ENCODE measurements at places on chromosomes 16 and 17. TPM values are rescaled to one million over a fixed set of nuclear protein-coding genes. Genes with fewer than 3 reads are reported as not detected.
A peak's percentile ranks its signal among the peaks of the same experiment; 100 is the strongest.

GRCh38 chr17:10739386-10739785 is 9.6 kb upstream of the TMEM220 start:
- DNase-seq: no peak

- no peak for DNase-seq
Observed at GRCh38 chr17:10072556-10073425, 125.6 kb downstream of the GAS7 start.

DNA sequence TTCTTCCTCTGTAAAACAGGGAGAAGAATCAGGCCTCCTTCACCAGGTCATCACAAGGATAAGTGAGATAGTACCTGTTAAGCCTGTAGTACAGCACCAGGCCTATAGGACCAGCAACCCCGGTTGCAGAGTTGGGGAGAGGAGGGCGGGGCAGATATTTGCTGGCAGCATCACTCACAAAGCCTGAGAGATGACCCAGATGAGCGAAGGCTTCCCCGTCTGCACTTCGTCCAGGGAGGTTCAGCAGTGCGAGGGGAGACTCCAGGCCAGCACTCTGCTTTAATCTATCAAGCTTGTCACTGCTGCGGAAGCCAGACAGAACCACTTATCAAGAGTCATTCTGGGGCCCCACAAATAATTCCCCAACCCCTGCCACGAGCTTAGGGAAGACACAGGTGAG is 15.8 kb upstream of the RBBP6 start:
- DNase-seq: no peak

DNA sequence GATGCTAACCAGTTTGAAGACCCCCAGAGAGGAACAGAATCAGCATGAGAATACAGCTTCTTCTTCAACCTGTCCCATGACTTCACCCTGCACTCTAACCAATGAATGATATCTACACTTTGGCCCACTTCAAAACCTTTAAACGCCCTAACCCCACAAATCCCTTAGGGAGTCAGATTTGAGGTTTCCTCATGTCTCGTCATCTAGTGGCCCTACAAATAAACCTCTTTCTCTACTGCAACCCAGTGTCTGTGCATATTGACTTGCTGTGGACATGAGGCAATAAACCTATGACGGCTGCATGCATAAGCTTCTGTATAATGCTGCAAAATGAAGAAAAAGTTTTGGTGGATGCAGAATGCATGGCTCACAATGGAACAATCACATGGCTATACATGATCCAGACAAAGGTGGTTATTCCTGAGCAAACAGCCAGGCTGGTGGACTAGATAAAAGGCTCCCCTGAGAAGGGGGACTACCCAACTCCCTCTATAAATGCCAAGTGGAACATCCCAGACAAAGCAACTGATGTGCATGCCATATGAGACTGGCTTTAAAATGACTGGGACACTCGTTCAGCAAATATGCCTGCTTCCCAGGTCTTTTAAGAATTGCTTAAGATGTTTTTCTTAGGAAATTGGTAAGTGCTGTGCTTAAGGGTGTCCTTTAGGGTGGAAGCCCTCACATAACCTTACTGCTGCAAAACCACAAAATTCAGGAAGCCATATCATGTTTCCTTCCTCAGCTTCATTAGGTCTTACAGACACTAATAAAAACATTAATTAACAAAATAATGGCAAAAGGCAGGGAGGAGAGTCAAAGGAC is 12.2 kb downstream of the N4BP1 start:
- DNase-seq: no peak

DNA sequence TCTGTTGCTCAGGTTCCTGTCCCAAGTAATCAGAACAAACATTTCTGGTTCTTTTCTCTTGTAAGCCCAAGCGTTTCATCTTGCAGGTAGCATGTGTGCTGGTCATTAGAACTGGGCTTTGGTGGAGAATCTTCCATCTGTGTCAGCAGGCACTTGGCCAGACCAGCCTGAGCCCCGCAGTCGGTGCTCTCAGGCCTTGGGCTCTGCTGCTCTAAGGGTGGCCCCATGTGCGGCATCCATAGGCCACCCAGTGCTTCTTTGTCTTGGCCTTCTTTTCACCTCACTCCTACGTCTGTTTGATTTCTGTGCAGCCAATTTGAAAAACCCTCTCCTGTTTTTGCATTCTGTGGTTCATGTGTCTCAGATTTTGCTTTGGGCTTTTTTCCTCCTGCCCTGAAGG is 51.6 kb downstream of the PLD6 start:
- no peak for DNase-seq

DNA sequence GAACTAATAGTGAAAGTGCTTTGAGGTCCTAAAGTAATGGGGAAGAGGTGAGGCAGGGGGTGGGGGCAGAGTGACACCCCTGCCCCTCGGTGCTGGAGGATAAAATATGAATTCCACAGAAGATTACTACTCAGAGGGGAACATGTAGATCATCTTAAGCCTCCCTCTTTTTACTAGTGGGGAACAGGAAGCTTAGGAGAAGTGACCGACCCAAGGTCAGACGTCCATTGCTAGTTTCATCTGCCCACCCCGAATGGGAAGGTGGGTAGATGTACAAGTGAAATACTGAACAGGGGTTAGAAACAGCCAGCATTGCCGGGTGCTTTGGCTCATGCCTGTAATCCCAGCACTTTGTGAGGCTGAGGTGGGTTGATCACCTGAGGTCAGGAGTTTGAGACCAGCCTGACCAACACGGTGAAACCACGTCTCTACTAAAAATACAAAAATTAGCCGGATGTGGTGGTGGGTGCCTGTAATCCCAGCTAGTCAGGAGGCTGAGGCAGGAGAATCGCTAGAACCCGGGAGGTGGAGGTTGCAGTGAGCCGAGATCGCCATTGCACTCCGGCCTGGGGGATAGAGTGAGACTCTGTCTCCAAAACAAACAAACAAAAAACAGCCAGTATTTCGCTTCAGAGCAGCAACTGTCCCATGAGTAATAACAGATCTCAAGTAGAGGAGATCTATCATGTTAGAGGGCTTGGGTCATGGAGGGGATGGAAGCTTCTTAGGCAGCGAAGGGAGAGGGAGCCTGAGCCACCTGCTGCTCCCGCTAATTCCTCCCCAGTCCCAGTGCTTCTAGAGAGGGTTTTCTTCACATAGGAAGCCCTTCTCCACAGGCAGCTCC is 1.2 kb upstream of the NR1D1 start:
- DNase-seq: no peak

DNA sequence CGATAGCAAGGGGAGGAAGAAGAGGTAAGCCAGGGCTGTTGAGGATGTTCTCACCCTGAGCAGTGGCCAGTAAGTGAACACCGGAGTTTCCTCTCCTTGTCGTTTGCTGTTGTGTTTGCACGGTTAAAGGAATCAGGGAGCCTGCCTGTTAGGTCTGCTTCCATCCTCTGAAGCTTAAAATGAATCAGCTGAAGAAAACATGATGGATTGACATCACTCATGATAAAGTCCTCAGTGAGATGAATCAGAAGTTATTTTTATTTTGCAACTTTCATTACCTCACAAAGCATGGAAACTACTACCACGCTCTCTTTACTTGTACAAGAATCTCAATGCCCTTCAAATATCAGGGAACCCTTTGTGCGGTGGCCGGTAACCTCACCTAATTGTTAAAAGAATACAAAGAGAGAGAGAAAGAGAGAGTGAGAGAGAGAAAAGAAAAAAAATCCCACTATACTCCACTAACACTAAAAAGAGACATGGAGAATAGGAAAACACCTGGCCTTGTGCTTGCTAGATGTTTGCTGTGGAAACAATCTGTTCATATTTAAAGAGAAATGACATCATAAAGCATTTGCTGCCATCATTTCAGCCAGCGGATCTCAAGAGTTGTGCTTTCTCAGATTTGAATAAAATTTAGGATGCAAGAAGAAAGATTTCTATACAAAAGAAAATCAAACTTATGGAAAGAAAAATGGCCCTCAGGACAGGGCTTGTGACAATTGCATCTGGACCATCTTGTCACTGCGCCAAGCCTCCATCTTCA is 441.6 kb upstream of the SALL1 start:
- no peak for DNase-seq

- no peak for DNase-seq
Observed at GRCh38 chr17:20189302-20189701, 180.1 kb downstream of the SPECC1 start.

GRCh38 chr16:51763072-51763661 is 612.1 kb upstream of the SALL1 start:
- DNase-seq: peak; percentile 80

- DNase-seq: peak; percentile 43
Observed at GRCh38 chr17:59521465-59522126, 43.8 kb upstream of the DHX40 start.

- no peak for DNase-seq
Observed at GRCh38 chr17:79729761-79730160, 982 bp upstream of the ENPP7 start.

- DNase-seq: no peak
Observed at GRCh38 chr17:68695659-68696058, 94.5 kb upstream of the FAM20A start.

DNA sequence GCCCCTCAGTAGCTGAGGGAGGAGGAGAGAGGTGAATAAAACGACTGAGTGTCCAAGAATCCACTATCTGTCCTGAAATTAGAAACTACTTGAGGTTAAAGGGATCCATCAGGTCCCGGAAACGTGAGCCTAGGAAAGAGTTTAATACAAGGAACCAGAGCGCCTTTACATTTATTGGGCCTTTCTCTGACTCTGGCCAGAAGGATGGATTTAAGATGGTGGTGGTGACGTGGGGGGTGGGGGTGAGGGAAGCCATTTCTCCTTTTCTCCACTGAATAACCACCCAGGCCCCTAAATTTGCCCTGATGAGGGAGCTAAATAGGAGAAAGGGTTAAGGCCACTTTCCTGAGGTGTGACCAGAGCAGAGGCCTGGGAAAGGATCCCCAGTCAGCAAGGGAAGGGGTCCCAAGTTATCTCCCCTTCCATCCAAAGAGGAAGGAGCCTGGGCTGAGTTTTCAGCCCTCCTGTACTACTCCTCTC is 1.0 kb upstream of the HOXB9 start:
- no peak for DNase-seq

DNA sequence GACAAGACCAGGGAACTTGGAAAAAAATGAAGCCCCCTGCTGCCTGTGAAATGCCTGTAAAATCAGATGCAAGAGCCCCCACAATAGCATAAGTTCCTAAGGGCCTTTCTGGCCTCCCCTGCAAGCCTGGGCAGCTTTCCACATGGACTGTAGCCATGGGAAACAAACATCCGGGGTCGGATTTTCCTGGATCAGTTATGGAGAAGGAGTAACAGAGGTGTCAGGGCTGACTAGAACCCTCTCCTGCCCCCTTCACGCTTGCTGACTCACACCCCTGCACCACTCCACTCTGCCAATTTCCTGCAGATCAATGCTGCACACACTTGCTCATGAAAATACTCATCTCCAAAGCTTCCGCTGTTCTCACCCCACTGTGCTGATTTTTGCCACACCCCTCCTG is 258.6 kb downstream of the CBLN1 start:
- DNase-seq: no peak

DNA sequence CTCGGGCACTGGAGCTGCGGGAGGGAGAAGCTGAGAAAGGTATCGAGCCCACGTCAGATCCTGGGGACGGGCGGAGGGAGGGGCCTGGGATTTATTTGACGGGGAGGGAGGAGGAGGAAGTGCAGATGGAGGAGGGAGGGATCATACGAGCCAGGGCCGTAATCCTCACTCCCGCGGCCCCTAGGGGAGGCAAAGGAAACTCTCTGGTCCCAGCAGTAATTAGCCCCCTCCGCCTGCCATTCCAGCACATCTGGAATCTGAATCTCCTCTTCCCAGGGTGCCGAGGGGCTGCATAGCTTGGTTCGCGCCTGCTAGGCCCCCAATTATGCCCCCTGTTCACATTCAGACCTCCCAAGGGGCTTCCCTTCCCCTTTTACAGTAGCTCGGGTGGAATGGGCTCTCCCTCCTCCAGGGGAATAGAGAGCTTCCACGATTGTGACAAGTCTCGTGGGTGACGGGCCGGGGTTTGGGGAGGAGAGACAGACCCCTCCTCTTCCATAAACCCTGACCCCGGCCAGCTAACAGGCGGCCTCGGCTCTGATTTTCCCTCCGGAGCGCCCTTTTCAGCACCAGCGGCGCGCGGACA is at the start of gene SEZ6L2:
TSS of gene SEZ6L2 (minus strand) at position 35 of the 586 bp plus-strand sequence. CDS start 531 bp downstream, outside the sequence.
- DNase-seq: peak; percentile 72

GRCh38 chr17:807523-808294 is 25.6 kb downstream of the MRM3 start:
- no peak for DNase-seq

- no peak for DNase-seq
Observed at GRCh38 chr17:64051153-64051552, 30.7 kb upstream of the ICAM2 start.

DNA sequence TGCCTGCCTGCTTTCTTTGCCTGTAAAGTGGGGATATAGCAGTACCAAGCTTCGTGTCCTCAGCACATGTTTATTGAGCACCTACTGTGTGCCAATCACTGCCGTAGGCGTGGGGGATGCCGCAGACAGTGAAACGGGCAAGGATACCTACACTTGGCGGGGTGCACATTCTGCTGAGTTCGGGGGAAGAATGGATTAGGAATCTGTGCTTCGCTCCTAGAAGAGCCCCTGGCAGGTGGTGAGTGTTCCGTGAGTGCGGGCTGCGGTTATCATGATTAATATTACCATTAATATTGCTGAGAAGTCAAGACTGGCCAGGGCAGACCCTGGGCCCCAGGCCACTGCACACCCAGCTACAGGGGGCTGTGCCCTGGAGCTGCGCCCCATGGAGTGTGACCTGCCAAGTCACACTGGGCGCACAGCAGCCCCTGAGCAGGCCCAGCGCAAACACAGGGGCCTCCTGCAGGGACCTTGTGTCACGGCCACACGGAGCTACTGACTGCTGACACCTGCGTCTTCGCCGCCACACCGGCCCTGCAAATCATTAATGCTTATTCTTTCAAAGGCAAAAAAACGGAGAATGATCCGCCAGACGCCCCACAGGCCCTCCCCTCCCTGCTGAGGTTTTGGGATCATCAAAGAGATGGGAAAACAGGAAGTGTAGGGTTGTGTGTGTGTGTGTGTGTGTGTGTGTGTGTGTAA is 213.4 kb upstream of the GSE1 start:
- no peak for DNase-seq

DNA sequence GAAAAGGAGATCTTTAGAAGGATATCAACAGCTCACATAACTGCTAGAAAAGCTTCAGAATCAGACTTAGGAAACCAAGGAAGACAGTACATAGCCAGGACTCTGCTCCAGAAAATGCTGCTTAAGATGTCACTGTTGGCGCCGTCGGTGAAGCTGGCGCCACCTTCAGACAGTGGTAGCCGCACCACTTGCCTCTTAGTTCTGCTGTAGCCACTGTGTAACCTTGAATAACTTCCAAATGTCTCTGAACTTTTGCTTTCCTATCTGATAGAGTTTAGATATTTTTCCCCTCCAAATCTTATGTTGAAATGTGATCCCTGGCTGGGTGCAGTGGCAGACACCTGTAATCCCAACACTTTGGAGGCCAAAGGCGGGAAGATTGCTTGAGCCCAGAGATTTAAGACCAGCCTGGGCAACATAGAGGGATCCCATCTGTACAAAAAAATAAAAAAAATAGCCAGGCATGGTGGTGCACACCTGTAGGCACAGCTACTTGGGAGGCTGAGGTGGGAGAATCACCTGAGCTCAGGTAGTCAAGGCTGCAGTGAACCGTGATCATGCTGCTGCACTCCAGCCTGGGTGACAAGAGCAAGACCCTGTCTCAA is 6.3 kb upstream of the USP31 start:
- no peak for DNase-seq

GRCh38 chr16:18983565-18984434 is at the start of gene TMC7:
Gene TMC7, plus strand, starts transcription at chr16:18983934. Its CDS starts 130 bp downstream, at chr16:18984064.
- DNase-seq: peak; percentile 89

The MYH3 gene
- 6.4 TPM for polyA plus RNA-seq

The NSRP1 gene
- 47.6 TPM for polyA plus RNA-seq

The SHPK gene
- polyA plus RNA-seq: 18.7 TPM

The ZSCAN10 gene
- 0.10 TPM for polyA plus RNA-seq

The HYDIN gene
- polyA plus RNA-seq: 18.6 TPM

The BRIP1 gene
- 18.4 TPM for polyA plus RNA-seq

The KCNJ18 gene
- not detected for polyA plus RNA-seq

The KRTAP4-3 gene
- polyA plus RNA-seq: not detected
